Osteoblast (primary cell): ENCODE measurements at places on chromosomes 11 and 22. TPM values are rescaled to one million over a fixed set of nuclear protein-coding genes. Genes with fewer than 3 reads are reported as not detected.

DNA sequence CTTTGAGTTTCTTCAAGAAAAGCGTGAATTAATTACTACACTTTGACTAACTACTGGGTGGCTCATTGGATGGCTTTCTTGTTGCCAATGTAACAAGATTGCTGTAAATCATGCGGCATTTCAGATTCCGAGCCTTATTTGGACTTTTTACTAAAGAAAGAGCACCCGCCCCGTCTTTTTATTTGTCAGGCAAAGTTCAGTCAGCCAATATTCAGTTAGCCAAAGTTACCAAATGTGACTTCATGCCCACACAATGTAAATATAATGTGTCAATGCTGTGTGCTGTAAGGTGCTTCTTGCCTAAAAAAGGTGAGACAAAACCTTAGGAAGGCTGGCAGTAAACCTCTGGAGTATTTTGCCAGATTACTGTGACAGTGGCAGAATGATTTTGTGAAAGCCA, 14.8 kb downstream of the FLI1 start:
- no peak for DNase-seq
- H3K4me1 ChIP-seq: peaks cover 54% of the 10 kb centered on the region
- peaks cover 5% of the 10 kb centered on the region for H3K36me3 ChIP-seq

- no peak overlapping the region for H3K4me3 ChIP-seq
- no peaks in the 10 kb centered on the region for H3K36me3 ChIP-seq
- no peaks in the 10 kb centered on the region for H3K27me3 ChIP-seq
- no peaks in the 10 kb centered on the region for H3K4me1 ChIP-seq
These were observed 495.8 kb downstream of the BRD1 start for GRCh38 chr22:49331878-49332277.

- H3K4me1 ChIP-seq: peaks cover 29% of the 10 kb centered on the region
- DNase-seq: no peak
- H3K27me3 ChIP-seq: no peaks in the 10 kb centered on the region
- peak overlapping the region; percentile 28 for H3K27ac ChIP-seq
- no peak overlapping the region for H3K4me3 ChIP-seq
These were observed 4.7 kb downstream of the CCDC34 start for GRCh38 chr11:27358296-27358695.

DNA sequence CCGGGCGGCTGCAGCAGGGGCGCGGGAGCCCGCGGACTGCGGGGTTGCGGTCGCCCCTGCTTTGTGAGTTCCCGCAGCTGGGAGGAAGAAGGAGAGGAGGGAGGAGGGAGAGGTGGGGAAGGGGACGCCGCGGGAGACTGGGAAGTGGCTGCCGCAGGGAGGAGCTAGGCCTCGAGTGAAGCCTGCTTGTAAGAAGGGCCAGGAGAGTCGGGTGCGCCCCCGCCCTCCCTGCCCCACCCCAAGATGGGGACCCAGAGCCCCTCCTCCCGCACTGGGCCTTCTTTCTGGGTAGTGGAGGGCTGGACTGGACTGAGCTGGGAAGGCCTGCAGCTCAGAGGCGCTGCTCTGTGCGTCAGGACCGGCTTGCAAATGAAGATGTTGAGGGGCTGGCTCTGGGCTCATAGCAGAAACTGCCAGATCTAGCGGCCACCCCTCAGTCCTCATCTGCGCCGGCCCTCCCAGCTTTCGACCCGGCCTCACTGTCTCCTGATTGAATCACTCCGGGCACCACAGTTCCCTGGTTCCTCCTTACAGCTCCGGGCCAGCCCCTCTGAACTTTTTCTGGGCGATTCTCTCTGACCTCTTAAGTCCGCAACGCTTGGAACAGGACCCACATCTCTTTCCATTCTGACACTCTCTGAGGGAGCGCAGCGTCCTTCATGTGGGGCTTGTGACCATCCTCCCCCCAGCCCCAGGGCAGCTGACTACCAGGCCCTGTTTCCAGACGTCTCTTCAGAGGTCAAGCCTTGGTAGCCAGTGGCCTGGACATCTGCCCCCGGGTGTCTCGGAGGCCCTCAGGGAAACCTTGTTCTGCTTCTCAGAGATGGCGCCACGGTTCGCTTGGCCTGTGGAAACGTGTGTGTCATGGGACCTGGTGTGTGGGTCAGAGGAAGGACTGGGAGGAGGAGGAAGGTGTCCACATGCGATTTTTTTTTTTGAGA, 21.9 kb downstream of the SERPINH1 start:
- peaks cover 15% of the 10 kb centered on the region for H3K4me1 ChIP-seq
- H3K27me3 ChIP-seq: no peaks in the 10 kb centered on the region

The TMEM135 gene
- total RNA-seq: 35.8 and 56.0 TPM in 2 replicates
